ENCODE measurements at places on chromosomes 4 and X.

GRCh38 chrX:153526801-153527200 is 9.4 kb downstream of the ATP2B3 start:
- no peak for DNase-seq

- no peak for DNase-seq
Measured at GRCh38 chrX:111483135-111483534, 28.3 kb upstream of the SERTM2 start.

- no peak for DNase-seq
Measured at GRCh38 chr4:121811122-121811521, 10.0 kb downstream of the EXOSC9 start.

GRCh38 chr4:186886759-186887158 is 163.1 kb upstream of the FAT1 start:
- no peak for DNase-seq

DNA sequence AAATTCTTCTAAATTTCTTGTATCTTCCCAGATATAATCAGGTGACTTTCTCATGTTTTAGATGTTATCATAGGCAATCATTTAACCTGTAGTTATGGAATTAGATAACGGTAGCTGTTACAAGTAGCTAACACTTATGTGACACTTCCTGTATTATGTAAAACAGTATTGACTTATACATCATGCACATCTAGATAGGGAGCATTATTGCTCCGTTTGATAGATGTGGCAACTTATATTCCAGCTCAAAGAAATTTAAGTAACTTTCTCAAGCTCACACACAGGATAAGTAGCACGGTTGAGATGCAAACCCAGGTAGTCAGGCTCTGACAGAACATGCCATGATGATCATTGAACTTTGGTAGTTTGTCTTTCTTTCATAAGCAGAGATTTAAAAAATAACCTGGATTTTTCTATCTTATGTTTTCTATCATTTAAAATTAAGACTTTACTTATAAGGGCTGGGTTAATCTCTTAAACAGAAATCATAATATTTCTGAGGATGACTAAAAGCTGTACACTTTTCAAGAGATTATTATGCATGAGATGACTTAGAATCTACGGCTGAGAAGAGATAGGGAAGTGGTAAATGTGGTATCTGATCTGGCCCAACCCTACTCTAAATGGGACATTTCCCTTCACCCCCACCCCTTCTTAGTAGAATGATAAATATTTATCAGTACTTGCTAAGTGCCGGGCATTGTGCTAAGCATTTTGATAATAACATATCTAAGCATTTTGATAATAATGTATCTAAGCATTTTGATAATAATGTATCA is 69.1 kb upstream of the HPGD start:
- DNase-seq, result no peak

GRCh38 chr4:118141240-118141639 is 107.0 kb downstream of the NDST3 start:
- DNase-seq, result no peak

DNA sequence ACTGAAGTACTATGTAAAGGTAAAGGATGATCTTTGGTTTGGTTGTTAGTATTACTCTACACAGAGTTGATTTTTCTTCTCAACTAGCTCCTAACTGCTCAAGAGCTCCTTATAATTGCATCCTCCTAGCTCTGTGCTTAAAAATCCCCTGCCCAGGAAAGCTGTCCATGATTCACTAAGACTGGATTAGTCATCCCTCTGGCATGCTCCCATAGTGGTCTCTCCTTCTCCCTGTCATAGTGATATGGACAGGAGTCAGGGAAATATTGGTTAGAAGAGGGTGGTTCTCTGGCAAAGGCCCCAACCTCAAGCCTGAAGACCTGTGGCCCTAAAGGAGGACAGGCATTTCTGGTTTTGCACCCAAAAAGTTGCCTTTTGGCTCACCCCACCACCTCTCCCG is 242.3 kb upstream of the KCNIP4 start:
- DNase-seq, result no peak

DNA sequence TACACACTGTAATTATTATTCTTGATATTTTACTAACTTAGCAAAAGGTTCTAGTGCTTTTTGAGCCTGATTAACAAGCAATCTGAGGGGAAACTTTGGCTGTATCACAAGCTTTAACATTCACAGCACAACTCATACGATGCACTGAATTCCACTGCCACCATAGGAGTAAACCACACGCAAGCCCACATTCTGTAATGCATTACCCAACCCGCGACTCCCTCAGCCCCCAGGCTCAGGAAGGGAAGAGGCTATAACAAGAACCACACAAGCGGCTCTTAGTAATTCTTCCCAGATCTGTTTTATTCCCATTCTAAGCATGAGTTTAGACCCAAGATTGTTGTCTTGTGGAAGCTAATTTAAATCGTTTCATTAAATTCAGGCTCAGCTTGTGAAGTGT is 138.5 kb upstream of the TBL1X start:
- DNase-seq, result no peak

DNA sequence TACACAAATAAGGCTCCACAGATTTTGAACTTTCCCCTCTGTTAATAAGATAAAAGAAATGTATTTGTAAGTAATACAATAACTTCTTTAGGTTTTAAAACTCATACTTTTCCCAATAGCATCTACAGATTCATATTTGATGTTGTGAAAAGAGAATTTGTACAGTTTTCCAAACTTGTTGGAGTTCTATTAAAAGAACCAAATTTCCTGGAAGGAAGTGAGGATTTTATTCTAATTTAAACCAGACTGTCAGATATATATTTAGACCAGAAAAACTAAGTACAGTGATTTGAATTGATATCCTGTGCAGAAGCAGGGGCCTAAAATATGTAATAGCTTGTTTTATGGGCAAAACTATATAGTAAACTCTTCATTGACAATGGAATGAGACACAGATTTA is 53.7 kb downstream of the NAA11 start:
- DNase-seq, result no peak

GRCh38 chr4:158255727-158256324 is 45.5 kb downstream of the TMEM144 start:
- DNase-seq, result no peak

DNA sequence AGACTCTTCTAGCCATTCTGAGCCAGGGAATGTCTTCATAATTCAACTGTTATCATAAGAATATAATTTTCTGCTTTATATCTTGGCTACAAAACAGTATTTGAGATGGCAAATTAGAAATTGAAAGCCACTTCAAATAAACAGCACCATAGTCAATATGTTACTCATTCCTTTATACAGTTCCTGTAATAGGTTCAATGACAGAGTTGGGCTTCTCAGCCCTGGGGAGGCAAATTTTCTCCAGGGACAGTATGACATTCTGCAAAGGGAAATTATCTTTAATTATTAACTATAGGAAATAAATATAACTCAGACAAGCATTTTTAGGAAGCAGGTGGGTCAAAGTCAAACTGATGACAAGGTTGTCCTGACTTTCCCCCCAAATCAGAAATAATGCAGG is 71.9 kb upstream of the RPS6KA6 start:
- DNase-seq, result no peak

- no peak for DNase-seq
Measured at GRCh38 chr4:125951261-125951887, 636.6 kb downstream of the FAT4 start.

DNA sequence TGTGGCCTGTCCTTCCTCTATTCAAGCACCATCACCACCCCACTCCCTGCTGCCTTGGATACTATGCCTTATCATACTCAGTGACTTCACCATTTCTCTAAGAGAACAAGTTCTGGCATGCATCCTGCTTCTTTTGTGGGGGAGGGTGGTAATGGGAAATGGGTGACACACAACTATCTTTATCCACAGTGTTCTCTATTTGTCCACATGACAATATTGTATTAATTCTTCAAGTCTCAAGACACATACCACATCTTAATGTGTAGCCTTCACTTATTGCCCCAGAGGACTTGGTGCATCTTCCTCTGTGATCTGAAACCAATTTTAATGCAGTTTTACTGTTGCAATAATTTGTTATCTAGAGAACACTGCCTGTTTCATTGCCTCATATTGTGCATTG is 29.3 kb upstream of the UGT2B7 start:
- no peak for DNase-seq

- no peak for DNase-seq
Measured at GRCh38 chr4:153137159-153137558, 67.1 kb upstream of the TRIM2 start.

GRCh38 chr4:102308032-102308799 is 37.1 kb downstream of the SLC39A8 start:
- no peak for DNase-seq

DNA sequence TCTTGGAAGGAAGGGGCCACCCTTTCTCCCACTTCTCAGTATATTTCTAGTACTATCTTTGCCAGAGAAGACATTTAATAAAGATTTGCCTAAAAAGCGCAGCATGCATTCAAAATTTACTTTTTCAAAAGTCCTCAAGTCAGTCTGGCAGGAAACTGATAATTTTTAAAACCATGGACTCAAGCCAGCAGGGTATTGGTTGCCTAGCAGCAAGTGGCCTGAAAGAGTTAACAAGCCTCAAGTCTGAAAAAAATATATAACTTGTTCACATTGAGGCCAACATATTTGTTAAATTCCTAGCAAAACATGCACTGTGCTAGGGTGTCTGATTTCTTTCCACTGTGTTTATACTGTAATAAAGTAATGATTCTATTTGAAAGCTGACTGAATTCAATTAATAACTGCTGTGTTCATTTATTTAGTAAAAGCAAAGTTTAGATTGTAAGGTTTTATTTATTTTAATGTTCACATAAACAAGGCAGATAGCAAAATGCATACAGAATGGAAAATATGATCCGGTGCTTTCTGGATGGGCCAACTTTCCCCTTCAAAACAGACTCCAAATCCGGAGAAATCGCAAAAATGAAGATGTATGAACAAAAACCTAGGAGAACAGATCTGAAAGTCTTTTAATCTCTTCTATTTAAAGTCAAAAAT is 218.5 kb upstream of the FGF13 start:
- DNase-seq, result no peak

GRCh38 chr4:8646296-8647093 is 53.9 kb downstream of the CPZ start:
- DNase-seq, result no peak

DNA sequence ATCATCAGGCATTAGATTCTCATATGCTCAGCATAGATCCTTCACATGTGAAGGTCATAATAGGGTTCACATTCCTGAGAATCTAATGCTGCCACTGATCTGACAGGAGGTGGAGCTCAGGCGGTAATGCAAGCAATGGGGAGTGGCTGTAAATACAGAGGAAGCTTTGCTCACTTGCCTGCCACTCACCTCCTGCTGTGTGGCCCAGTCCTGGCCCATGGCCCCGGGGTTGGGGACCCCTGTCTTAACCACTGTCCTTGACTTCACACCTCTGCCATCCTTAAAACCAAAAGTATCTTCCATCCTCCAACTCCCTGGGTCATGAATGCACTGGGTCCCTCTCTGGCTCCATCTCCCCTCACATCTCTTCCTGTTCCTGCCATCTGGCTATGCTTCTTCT is 129.1 kb downstream of the HMX1 start:
- no peak for DNase-seq

DNA sequence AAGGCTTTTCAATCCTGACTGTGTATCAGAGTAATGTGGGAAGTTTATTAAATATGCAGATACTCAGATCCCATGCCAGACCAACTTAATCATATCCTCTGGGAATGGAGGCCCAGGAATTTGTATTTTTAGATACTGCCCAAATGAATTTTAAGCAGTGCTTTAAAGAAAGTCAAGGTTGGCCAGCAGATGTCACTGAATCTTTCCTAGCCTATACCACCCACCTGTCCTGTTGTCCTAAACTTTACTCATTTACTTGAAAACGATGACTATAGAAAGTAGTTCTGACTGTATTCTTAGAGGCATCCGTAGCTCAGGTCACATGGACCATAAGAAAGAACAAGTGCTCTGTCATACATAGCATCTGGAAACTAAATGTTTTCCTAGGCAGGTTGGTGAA is 79.9 kb downstream of the AMOT start:
- DNase-seq, result no peak

DNA sequence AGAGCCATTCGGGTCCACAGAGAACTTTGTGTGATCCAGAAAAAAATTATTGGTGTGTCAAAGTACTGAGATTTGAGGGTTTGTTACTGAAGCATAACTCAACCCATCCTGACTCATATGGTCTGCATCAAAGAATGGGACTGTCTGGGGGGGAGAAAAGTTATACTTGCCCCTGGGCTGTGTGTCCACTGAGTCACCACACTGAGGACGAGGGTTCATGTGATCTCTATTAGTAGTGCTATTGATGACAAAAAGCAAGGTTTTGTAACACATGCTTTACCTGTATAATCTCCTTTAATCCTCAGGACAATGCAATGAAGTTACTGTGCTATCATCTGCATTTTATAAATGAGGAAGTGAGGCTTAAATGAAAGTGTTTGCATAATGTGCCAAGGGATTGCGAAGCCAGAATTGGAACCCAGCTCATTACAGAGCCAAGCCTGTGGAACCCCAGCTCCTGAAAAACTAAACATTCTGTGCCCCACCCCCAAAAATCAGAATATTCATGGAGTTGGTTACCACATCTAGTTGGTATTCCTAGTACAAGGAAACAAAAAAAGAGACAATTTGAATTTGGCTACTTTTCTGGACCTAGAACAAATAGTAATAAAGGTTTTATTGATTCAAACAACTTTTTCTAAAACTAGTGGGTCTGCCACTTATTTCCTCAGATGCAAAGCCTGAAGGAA is 31.2 kb downstream of the CCDC149 start:
- DNase-seq, result no peak

DNA sequence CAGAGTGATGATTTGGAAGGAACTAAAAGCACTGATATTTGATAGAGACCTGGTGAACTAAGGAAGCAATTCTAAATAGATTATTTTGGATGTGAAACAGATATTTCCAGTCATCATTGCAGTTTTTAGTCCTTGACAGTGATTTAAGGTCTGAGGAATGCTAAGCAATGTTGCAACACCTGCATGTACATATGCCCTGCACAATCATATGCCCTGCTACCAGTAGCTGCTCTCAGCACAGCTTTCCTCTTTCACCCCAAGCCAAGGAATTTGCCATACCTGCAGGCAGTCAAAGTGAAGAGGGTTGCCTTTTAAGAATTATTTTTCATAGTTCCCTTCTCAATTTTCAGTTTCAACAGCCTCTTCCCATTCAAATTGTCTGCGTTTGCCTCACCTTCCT is 8.7 kb upstream of the FAM47A start:
- no peak for DNase-seq

DNA sequence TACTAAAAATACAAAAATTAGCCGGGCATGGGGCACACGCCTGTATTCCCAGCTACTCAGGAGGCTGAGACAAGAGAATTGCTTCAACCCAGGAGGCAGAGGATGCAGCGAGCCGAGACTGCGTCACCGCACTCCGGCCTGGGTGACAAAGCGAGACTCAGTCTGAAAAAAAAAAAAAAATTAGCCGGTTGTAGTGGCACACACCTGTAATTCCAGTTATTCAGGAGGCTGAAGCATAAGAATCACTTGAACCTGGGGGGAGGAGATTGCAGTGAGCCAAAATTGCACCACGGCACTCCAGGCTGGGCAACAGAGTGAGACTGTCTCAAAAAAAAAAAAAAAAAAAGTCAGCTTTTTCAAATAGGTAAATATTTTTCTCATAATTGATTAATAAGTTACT is 71.9 kb downstream of the WDFY3 start:
- DNase-seq, result no peak

DNA sequence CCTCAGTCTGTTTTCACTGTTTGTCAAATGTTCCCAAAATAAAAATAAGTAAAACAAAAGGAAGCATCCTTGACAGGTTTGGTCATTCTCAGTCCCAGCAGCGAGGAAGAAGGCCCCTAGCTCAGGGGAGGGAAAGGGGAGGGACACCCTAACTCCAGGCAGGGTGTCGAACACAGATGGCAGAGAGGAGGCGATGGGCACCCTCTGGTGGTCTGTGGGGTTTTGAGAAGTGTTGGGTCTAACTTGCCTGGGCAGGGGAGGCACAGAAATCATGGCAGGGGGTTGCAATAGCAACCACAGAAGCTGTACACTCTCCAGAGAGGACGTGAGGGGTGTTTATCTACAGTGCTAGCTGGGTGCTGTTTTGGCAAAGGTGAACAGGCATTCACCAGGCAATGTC is 229.8 kb upstream of the SFRP2 start:
- DNase-seq, result no peak

Measured in stimulated activated CD8-positive, alpha-beta memory T cell treated with anti-CD3 and anti-CD28 coated beads, Interleukin-7, amount 100 ng/mL, for 1 hour (primary cell).